ENCODE measurements at places on chromosomes 2 and 18. TPM values are rescaled to one million over a fixed set of nuclear protein-coding genes. Genes with fewer than 3 reads are reported as not detected.

GRCh38 chr18:10743766-10744165 lies 217.9 kb downstream of the NAPG start:
- ATAC-seq, result no peak

DNA sequence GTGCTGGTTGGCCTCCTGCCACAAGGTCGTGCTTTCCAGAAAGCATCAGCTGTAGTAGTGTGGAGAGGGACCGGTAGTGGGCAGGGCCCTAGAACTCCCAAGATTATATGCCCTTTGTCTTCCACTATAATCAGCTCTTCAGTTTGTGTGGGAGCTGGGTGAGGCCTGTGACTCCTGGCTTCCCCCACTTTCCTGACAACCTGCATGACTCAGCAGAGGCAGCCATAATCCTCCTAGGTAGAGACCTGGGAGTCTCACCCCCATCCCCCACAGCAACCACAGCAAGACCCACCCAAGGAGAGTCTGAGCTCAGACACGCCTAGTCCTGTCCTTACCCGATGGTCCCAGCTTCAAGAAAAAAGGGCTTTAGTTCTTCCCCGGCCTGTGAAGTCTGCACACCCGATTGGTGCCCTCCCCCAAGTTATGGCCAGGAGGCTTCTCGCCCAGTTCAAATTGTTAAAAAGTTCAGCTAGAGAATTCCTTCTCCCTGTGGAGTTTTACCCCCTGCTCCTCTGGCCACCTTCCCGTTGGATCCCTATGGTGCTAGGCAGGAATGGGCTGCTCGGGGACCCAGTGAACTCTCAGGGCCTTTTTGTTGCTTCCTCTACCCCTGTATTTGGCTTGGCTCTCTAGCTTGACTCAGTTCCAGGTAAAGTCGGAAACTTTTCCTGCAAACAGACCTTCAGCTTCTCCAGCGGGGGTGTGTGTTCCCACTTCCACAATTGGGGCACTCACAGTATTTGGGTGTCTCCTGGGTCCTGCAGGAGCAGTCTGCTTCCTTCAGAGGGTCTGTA lies 57.8 kb upstream of the FAM237A start:
- ATAC-seq, result no peak

GRCh38 chr2:74006459-74006858 lies 21.7 kb downstream of the TET3 start:
- ATAC-seq, result no peak

GRCh38 chr2:101127319-101128056 lies 23.7 kb downstream of the TBC1D8 start:
- ATAC-seq, result no peak

DNA sequence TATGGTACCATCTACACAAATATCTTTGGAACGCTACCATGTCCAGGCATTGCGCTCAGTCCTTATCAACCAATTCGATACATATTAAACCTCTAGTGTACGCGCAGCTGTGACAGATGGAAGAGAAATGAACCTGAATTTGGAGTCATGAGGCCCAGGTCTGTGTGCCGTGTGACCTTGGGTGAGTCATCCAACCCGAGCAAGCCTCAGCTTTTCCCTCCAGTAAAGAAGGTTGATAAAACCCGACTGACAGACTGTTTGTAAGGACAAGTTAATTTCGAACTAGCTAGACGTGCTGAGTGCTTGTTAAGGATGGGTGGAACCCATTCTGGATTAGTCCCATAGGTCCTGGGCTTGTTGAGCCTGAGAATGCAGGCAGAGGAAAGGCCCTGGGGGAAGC lies 28.2 kb downstream of the GREB1 start:
- no peak for ATAC-seq

- ATAC-seq, result no peak
Observed at GRCh38 chr2:43524177-43524965, 71.5 kb downstream of the THADA start.

R3HDM1 gene
- total RNA-seq, result 51.5 TPM

DNA sequence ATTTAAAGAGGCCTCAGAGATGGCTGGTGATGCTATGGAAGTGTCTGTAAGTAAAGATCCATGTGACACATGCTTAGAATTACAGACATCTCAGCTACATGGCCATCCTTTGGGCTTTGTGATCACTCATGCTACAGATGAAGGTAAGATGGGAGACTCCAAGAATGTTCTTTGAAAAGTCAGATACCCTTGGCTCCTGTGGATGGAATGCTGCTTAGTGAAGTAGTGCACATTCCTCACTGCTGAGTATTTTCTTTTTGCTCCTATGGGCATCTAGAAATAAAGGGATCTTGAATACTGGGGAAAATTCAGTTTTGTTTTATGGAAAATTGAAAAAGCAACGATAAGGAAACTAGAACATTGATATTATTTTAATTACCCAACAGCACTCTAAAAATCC lies 55.2 kb upstream of the REV1 start:
- no peak for ATAC-seq

- ATAC-seq, result no peak
Observed at GRCh38 chr2:552906-553305, 124.3 kb downstream of the TMEM18 start.

- no peak for ATAC-seq
Observed at GRCh38 chr2:219425238-219426067, 7.3 kb downstream of the DES start.

DNA sequence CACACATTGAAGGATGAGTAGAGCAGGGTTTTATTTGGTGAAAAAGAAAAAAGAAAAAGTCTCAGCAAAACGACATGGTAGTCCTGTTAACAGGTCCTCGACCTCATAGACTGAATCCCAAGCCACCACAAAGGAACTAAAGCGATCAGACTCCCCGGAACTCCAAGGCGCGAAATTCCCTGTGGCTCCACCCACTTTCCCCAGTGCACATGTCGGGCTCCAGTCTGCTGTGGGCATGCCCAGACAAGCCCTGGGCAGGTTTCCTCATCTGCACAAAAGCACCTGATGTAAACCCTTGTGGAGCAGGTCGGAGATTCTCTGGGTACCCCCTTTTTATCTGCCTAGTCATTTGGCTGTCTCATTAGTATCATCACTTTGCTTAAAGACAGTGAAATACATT lies 170.7 kb upstream of the FSIP2 start:
- ATAC-seq, result no peak

REG3G gene
- not detected for total RNA-seq

- peak; percentile 18 for ATAC-seq
Observed at GRCh38 chr2:186995092-186995491, 146.1 kb upstream of the ZSWIM2 start.

DNA sequence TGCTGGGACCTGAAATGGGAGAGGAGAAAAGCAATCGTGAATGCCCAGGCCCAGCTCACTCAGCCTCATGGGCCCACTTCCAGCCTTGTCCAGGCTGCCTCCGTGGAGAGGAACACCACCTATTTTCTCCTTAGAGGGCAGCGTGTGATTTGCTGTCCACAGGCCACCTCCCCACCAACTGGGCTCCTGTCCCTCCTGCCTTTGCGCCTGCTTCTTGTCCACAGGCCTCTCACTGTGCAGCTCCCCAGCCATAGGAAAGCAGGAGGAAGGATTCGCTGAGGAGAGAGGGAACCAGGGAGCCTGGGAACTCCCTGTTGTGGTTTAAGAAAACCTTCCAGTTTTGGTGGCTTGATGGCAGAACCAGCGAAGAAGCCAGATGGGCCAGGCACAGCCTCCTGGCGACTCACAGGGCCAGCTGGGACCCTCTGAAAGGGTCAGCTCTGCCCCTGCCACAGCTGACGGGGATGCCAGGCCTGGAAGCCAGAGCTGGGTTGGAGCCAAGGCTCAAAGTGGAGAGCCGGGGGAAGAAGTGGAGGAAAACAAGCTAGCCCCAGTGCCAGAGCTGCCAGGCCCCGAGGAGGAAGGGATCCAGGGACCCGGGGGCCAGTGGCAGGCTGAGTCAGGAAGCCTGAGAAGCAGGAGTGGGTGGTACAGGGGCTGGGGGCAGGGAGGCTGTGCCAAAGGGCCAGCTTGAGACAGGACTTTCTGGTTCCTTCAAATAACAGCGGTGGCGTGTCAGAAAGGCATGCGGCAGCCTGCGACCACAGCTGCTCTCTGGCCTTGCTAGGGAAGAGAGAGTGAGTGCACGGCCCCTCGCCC lies 9.9 kb downstream of the TMBIM1 start:
- no peak for ATAC-seq

OR6B2 gene
- not detected for total RNA-seq

DNA sequence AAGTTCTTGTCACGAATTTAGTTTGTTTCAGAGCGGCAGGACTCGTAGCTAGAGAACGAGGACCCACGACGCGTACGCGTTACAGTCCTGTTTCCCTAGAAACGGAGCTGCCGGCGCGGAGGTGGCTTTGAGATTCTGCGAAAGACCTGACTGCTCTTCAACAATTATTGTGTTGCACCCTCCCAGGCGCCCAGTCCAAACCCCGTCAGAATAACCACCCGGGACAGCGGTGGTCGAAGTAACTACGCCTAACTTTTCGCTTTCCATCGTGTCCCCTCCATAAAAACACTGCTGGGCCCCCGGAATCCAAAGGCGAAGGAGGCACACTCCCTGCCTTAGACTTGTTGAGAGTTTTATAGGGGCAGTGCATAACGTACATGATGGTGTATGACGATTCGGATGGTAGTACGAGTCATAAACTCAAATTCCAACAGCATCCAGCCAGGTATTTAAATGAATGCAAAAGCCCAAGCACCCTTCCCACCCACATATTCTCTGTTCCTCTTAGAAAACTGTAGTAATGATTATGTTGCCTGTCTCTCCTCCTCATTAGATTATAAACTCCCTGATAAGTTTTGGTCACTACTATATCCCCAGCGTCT lies 651 bp upstream of the STAM2 start:
- ATAC-seq, result peak; percentile 37

GRCh38 chr2:12624905-12625598 lies 91.7 kb upstream of the TRIB2 start:
- no peak for ATAC-seq

DNA sequence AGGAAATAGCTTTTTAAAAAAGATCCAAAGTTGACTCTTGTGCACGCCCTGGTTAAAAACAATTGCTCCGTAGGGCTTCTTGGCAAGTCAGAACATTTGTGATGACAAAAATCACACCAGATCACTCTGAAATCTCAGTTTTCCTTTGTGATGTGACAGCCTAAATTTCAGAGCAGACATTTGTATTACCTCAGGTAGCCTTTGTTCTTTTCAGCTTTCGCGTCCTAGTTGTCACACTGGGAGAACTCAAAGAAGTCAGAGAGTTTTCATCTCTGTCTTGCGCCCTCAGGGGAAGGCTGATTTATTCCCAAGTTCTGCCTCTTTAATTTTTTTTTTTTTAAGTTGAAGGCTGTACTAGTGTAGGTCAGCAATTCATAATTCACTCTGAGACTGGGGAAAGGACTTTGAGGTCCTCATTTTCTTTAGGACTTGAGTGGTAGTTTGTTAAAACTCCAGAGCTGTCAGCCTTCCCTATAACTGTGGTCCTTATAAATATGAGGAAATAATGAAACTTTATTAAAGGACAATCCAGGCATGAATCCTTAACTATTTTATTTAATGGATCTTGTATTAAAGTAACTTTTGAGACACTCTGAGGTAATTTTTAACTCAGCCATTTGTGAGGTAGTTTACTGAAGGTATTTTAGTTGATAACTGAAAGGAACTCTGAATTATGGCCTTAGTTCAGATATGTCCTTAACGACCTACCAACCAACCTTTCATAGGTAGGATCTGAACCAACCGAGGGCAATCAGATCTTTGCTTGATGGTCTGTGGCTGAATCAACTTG lies 525.1 kb upstream of the FAM98A start:
- ATAC-seq, result no peak

DNA sequence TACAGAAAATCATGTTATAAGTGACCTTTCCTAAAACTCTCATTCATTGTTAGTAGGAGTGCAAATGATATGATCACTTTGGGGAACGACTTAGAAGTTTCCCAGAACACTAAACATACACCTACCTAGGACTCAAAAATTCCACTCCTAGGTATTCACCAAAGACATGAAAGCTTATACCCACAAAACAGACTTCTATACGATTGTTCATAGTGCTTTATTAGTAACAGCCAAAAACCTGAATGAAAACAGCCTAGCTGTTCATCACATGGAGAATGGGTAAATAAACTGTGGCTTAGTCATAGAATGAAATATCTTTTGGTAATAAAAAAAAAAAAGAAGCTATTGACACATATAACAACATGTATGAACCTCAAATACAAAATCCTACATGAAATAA lies 8.8 kb downstream of the NOL10 start:
- peak; percentile 86 for ATAC-seq

GRCh38 chr2:206379266-206379665 lies 64.1 kb upstream of the ADAM23 start:
- ATAC-seq, result no peak

GRCh38 chr2:239804161-239805042 lies 220.7 kb downstream of the NDUFA10 start:
- ATAC-seq, result no peak

DNA sequence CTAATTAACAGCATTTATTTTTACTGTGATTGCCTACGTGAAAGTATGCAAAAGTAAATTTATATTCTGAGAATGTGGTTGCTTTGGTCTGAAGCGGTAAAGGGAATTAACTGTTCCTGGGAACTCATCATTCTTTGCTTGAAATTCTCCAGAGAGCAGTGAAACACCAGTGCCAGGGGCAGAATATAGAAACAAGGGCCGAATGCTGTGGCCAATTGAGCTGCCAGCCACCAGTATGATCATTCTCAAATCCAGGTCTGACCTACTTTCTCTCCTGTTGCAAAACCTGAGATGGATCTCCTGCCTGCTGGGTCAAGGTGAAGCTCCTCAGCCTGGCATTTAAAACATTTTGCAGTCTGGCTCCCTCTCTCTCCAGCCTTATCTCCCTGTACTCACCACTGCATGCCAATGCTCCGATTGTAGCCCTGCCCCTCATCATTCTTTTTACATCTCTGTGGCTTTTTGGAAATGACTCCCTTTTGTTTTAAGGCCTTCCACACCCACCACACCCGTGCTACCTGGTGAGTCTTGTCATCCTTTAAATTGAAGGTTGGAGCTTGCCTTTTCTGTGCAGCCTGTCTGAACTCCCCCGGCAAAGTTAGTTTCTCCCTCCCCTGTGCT lies 94.5 kb upstream of the TMEM178A start:
- no peak for ATAC-seq

Measured in activated T-helper 17 cell treated with anti-CD3 and anti-CD28 coated beads, Interleukin-2, amount 50 U/mL, for 72 hours (primary cell).